Esophagus muscularis mucosa (tissue), 4 donors: ENCODE measurements at places on chromosomes 13 and 19.

GRCh38 chr19:32637480-32637879 lies 37.5 kb downstream of the ANKRD27 start:
- no peak for DNase-seq

GRCh38 chr13:46479283-46479682 lies 73.7 kb upstream of the LRCH1 start:
- DNase-seq = no peak

DNA sequence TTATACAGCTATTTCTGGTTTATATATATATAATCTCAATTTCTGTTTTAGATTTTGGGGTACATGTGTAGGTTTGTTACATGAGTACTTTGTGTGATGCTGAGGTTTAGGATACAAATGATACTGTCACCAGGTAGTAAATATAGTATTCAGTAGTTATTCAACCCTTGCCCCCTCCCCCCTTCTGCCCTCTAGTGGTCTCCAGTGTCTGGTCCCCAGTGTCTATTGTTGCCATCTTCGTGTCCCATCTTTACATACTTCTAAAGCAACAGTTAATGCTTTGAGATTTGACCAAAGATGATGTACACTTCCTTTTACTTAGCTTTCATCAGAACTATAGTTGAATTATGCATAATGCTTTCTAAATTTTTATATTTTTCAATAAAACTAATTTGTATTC lies 1623.4 kb upstream of the PRR20A start:
- no peak for DNase-seq

DNA sequence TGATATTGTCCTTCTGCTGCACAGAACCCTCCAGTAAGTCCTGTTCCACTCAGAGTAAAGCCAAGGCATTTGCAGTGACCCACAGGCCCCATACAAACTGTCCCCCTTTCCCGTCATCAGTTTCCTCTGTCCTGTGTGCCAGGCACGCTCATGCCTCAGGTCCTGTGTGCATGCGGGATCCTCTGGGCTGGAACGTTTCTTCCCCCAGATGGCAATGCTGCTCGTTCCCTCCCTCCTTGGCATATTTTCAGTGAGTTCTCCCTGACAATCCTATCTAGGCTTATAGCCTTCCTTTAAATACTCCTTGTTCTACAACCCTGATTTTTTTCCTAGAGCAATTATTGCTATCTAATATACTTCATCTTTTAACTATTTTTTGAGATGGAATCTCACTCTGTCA lies 5.7 kb downstream of the OPA3 start:
- DNase-seq = no peak

GRCh38 chr13:26185720-26186117 lies 36.4 kb downstream of the RNF6 start:
- DNase-seq = no peak

DNA sequence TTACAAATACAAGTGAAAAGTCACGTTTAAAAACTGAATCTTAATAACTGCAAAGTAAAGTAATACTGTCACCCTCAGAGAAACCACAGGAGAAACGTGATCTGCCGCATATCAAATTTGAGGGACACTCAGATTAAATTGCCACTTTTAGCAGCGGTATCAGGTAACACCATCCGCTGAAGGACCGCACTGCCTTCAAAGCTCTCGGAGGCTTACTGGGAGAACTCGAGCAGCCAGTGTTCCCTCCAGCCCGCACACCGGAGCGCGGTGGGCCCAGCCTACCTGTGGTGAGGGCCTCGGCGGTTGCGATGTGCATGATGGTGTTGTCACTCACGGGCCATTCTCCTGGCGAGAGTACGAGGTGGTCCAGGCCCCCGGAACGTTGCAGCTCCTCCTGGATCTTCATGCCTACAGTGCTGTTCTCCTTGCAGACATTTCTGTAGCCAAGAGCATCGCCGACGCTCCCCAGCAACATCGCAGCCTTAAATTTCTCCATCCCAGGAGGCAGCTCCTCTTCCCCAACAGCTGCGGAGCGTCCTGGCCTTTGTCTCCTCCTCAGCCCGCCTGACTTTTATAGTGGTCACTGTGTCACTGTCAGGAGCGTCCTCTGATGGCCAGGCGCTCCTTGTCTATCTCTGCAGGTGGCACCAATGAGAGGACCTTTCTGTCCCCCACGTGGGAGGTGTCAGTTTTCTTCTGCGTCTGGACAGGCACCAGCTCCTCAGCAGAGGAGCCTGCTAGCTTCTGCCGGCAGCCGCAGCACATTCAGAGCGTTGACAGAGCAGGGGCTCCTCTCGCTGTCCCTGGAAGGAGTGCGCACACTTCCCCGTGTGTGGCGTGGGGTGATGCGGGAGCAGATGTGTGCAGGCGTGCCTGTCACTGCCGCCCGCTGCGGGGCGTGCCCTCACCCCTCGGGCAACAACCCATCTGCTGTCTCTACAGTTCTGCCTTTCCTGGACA lies at the start of gene ADPRHL1:
Gene ADPRHL1, minus strand, starts transcription at position 547 of the 960 bp plus-strand sequence. Its CDS starts 51 bp downstream, at position 496.
- DNase-seq = no peak

DNA sequence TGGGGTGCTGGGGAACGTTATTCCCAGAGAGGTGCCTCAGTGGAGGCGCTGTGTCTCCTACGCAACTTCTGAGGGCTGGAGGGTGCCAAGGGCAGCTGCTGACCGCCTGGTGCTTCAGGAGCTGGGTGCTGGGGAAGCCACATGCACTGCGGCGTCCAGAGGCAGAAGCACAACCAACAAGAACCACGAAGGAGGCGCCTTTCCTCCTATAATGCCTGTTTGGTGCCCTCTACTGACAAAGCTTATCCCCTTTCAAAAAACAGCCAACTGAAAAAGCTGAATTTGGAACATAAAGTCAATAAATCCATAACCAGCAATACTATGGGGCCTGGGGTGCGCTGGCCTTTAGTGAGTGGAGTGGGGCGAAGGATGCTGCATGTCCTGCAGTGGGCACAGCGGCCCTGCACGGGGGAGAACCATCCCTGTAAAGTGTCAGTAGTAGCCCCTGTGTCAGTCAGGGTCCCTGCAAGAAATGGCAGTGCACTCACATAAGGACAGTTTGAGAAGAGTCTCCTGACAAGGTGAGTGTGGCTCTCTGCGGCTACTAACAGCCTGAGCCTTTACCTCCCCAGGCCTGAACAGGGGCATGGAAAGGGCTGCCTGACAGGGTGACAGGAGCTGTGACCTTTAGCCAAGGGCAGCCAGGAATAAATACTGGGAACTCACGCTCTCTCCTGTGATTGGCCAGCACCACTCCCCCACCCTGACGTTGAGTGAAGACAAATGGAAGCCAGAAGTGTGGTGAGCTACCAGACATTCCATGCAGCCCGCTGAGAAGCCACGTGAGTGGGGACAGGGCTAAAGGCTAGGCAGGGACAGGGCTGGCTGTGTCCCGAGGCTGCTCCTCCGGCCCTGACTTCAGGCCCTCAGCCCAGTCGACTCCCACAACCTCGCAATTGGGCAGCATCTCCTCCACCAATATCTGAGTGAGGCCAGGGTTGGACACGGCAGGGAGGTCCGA lies 4.5 kb upstream of the B3GNT8 start:
- no peak for DNase-seq

GRCh38 chr19:39138221-39139211 lies 12.9 kb downstream of the PAK4 start:
- no peak for DNase-seq

GRCh38 chr19:14606627-14607026 lies 23.7 kb downstream of the CLEC17A start:
- DNase-seq = no peak

- no peak for DNase-seq
Observed at GRCh38 chr13:37070956-37071355, 11.5 kb upstream of the SUPT20H start.

DNA sequence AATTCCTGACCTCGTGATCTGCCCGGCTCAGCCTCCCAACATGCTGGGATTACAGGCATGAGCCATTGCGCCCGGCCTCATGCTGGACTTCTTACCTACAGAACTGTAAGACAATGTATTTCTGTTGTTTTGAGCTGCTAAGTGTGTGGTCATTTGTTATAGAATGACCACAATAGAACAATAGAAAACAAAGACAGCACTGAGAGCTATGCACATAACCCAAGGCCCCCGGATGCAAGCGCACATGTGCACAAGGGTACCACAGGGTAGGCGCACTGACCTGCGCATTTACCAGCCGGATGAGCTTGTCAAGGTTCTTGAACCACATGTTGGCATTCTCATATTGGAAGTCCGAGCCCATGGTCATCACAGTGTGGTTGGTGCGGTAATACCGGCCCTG lies 5.6 kb downstream of the MAN2B1 start:
- DNase-seq = no peak

DNA sequence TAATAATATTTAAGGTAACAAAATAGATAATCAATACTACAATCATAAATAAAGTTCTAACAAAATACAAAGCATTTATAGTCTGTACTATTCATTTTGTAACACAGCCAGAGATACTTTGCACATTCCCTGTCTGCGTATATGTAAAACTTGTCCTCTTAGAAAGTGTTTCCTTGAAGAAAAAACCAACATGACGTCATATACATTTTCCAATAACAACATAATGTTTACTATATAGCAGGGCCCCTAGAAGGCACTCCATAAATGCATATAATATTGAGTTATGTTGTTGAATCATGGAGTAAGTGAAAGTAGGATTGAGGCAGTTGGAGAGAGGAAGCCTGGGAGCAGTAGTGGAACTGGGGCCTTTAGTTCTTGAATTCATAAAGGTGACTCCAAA lies 371.4 kb upstream of the HTR2A start:
- no peak for DNase-seq

- no peak for DNase-seq
Observed at GRCh38 chr19:47447470-47448359, 24.0 kb downstream of the SLC8A2 start.

GRCh38 chr19:3721131-3721886 lies 13.1 kb downstream of the TJP3 start:
- no peak for DNase-seq

GRCh38 chr13:83940742-83941141 lies 58.5 kb upstream of the SLITRK1 start:
- no peak for DNase-seq

DNA sequence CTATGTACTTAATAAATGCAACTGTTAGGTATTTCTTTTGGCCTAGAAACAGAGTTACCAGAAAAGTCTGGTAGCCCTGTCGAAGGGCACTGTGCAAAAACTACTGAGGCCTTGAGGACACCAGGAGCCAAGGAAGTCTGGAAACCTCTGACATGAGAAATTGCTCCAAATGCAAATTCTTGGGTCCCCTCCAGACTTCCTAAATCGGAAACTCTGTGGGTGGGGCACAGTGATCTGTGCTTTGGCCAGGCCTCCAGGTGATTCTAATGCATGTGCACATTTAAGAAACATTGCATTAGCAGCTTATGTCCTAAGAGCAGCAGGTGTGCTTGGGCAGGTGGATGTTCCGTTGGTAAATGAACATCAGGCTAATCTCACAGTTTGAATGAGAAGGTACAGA lies 50.0 kb downstream of the STARD13 start:
- DNase-seq = no peak
